Activated CD4-positive, alpha-beta T cell treated with anti-CD3 and anti-CD28 coated beads for 24 hours (primary cell): ENCODE measurements at places on chromosomes 5 and 9.

GRCh38 chr5:31410089-31410488, 121.8 kb downstream of the DROSHA start:
- DNase-seq, result no peak

GRCh38 chr9:38278457-38278856, 114.0 kb upstream of the ALDH1B1 start:
- DNase-seq, result no peak

DNA sequence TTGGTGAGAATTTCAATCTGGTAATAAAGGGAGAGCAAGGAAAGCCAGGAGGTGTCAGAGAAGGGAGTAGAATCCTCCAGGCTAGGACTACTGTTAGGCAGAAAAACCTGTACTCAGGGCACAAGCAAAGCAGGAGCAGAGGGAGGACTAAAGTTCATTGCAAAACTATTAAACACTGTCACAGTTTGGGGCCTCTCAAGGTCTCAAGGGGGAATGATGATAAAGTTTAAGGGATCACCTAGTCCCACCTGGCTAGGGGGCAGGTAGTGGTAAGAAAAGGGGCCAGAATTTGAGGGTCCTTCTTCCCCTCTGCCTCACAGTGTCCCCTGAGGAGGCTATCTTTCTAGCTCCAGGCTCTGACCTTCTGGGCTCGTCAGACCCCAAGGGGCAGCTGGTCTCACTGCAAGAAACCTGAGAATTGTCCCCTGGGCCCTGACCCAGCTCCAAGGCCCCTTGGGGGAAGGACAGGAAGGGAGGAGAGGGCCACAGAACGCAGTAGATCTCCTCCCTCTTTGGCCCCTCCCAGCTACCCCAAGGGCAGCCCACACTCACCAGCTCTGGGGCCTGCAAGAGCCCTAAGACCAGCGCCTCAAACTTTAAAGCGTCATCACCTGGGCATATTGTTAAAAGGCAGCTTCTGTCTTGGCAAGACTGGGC, 974 bp downstream of the CCDC69 start:
- DNase-seq, result peak; percentile 40

GRCh38 chr5:177194268-177194667, 60.7 kb downstream of the NSD1 start:
- DNase-seq, result no peak

GRCh38 chr5:60494144-60494543, 205.8 kb downstream of the DEPDC1B start:
- no peak for DNase-seq

DNA sequence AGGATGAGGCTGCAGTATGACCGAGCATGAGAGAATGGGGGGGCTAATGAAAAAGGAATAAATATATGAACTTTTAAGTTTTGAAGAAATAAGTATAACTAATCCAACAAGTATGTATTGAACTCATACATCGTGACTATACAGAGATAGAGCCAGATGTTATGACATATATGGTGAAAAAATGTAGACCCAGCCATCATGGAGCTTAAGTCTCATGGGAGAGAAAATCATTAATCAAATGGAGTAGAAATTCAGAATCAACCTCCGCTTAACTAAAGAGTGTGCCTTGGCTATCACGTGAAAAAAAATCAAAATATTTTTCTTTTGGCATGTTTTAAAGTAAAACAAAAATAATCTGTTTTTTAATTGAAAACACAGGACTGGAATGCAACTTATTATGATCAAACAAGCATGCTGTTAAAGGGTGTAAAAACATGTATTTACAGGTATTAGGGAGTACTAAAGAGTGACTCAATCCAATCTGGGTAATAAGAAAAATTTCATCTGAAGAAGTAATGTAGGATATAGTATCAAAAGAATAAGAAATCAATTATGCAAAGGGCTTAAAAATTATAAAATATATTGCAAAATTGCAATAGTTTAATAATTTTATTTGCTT, 868.5 kb upstream of the NUDT12 start:
- no peak for DNase-seq

- DNase-seq, result no peak
Observed at GRCh38 chr5:17021602-17021932, 85.5 kb upstream of the MYO10 start.

GRCh38 chr5:125408448-125409233, 662.2 kb upstream of the ZNF608 start:
- DNase-seq, result no peak

GRCh38 chr9:124264823-124265233, 7.1 kb downstream of the NEK6 start:
- DNase-seq, result no peak

DNA sequence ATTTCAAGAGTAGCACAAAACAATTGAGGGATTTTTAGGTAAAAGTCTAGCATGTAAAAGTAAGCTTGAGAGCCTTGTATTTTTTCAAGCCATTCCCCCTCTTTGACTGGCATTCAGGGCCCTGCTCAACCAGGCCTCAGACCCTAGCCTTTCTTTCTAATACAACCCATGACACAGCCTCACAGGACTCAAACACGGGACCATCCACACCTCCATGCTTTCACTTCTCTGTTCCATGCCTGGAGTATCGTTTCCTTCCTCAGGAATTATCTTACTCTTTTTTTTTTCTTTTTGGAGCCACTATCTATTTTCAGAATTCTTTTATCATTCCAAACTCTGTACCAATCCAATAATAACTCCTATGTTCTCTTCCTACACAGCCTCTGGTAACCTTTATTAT, 560.2 kb upstream of the CLINT1 start:
- no peak for DNase-seq

GRCh38 chr5:172479034-172479783, 24.9 kb upstream of the SH3PXD2B start:
- DNase-seq, result no peak

GRCh38 chr9:113581865-113582697, 118.6 kb downstream of the RGS3 start:
- DNase-seq, result peak; percentile 41

DNA sequence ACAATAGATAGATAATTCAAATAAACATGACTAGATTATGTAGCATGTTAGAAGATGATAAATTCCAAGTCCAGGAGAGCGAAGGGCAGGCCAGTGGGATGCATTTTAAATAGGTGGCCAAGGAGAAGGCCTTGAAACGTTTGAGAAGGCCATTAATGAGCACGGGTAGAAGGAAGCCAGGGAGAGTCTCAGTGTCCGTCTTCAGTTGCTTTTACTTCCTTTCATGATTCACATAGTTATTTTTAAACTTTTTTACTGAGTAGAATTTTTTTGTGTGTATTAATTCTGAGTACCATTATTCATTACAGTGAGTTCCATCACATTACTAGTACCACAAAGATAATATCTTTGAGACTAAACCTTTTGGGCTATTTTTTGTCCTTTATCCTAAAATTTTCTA, 259.2 kb downstream of the ARRDC3 start:
- no peak for DNase-seq

- no peak for DNase-seq
Observed at GRCh38 chr9:94799578-94800264, 73.2 kb downstream of the AOPEP start.

DNA sequence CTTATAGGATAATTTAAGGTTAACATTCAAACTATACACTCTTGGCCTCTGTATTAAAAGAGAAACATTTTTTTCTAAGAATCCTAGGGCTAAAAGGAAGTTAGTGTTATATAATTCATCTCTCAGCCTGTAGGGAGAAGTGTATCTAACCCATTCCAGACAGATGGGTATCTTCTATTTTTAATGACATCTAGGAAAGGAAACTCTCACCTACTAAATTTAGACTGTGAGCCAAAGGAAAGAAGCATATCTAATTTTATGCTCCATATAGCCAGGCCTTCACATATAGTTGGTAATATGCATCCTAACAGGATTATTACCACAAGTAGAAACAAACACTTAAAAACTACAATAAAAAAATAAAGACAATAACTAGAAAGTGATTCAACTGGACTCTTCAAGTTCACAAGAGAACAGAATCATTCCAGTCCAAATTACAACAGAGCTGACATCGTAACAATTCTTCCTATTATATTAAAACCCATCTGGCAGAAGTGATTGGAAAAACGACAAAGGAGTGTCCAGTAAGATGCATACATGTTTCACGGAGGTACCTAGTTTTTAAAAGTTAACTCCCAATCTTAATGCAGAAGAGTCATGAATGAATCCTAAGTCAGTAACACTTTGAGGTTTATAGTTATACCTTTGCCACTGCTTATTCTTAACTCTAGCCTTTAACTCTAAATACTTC, 39.4 kb downstream of the SCAI start:
- no peak for DNase-seq

GRCh38 chr5:153080940-153081339, 409.5 kb upstream of the GRIA1 start:
- no peak for DNase-seq

DNA sequence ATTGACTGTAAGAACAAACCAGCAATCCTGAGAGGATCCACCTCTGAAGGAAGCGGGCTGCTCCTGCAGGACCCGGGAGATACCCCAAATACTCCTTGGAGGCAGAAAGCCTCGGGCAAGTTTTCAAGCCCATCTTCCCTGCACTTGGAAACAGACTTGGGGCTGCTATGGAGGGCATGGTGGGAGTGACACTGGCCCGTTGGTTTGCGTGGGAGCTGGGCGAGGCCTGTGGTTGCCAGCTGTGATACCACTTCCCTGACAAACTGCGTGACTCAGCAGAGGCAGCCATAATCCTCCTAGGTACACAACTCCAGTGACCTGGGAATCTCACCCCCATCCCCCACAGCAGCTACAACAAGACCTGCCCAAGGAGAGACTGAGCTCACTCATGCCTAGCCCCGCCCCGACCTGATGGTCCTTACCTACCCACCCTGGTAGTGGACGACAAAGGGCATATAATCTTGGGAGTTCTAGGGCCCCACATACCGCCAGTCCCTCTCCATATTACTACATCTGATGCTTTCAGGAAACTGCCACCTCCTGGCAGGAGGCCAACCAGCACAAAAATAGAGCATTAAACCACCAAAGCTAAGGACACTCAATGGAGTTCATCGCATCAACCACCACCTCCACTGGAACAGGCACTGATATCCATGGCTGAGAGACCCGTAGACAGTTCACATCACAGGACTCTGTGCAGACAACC, 38.1 kb upstream of the VLDLR start:
- no peak for DNase-seq

GRCh38 chr5:167720259-167720658, 571.2 kb upstream of the WWC1 start:
- DNase-seq, result no peak

DNA sequence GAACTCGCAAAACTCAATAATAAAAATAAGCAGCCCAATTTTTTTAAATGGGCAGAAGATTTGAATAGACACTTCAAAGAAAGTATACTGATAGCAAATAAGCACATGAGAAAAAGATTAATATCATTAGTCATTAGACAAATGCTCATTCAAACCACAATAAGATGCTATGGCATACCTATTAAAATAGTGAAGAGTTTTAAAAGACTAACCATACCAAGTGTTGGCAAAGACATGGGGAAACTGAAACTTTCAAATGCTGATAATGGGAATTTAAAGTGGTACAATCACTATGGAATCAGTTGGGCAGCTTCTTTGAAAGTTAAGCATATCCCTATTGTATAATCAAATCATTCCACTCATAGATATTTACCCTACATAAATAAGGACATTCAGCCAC, 26.6 kb upstream of the ORM1 start:
- DNase-seq, result no peak
